ENCODE measurements at places on chromosomes 5 and 9.
A peak's percentile ranks its signal among the peaks of the same experiment; 100 is the strongest.

DNA sequence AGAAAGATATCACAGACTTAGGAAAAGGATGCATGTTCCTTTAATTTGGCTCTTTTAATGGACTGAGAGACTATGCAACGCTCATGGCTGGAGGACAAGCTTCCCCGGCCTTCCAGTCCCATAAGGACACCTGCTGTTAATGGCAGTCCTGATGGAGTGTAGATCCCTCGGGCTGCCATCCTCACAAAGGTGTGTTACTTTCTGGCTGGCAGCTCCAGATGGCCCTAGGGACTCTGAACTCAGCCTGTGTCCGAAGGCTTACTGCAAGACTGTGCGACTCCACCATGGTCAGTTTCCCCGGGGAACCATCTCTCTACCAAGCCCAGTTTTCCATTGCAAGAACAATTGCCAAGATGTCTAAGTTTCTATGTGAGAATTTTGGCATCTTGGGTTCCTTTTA is 25.5 kb upstream of the KCNIP1 start:
- no peak for DNase-seq

DNA sequence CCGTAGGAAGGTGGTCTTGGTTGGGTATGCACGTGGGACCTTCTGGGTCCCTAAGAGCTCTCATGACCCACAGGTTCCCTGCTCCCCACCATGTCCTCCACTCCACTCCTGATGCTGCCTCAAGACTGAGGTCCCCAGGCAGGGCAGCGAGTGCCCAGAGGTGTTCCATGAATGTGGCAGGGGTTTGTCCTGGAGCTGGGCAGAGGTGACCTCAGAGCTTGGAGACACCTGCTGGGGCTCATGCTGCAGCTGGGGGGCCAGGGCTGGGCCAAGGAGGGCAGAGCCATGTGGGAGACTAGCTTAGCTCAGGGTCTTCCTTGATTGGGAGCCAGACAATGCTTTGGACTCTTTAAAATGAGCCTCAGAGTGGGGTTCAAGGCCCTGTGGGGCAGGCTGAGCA is 74.0 kb upstream of the PITX1 start:
- DNase-seq = no peak

GRCh38 chr9:14633148-14633547 is 60.1 kb downstream of the ZDHHC21 start:
- DNase-seq = no peak

DNA sequence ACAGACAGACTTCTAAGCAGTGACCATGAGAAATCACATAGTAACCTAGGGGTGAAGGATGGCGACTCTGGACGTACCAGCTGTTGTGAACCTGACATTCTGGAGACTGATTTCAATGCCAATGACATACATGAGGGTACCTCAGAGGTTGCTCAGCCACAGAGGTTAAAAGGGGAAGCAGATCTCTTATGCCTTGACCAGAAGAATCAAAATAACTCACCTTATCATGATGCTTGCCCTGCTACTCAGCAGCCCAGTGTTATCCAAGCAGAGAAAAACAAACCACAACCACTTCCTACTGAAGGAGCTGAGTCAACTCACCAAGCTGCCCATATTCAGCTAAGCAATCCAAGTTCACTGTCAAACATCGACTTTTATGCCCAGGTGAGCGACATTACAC is 38.0 kb upstream of the CCDC152 start:
- peak; percentile 5 for DNase-seq

GRCh38 chr5:14231890-14232289 is 88.7 kb downstream of the TRIO start:
- DNase-seq = no peak

DNA sequence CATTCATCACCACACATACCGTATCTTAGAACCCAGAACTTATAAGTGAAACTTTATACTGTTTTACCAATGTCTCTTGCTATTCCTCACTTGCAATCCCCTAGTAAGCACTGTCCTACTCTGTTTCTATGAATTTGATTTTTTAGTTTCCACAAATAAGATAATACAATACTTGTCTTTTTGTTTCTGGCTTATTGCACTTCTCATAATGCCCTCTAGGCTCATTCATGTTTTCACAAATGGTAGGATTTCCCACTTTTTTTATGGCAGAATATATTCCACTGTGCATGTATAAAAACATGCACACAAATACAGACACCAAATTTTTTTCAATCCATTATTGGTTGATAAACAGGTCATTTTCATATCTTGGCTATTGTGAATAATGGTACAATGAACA is 1742.3 kb upstream of the NUDT12 start:
- DNase-seq = no peak

GRCh38 chr5:98771382-98772109 is 1.9 kb upstream of the RGMB start:
- peak; percentile 29 for DNase-seq

DNA sequence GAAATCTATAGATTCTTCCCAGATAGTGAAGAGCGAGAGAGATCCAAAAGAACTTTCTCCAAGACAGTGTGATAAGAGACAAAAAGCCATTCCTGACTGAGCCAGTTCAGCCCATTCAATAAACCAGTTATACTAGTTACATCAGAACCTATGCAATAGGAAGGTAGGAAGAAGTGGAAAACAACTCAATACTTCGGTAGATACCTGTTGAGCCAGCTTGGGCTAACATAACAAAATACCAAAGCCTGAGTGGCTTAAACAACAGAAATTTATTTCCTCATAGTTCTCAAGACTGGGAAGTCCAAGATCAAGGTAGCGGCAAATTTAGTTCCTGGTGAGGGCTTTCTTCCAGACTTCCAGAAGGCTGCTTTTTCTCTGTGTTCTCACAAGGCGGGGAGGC is 214.5 kb upstream of the GRAMD2B start:
- DNase-seq = no peak

All from stimulated activated naive CD4-positive, alpha-beta T cell treated with Interleukin-2 at 50 U/mL for 16 hours (primary cell).